Left lobe of liver (tissue), 2 donors: ENCODE measurements at places on chromosomes 6 and 20. TPM values are rescaled to one million over a fixed set of nuclear protein-coding genes. Genes with fewer than 3 reads are reported as not detected.

Gene EMILIN3
- 0.30 TPM for total RNA-seq

Gene PAQR8
- total RNA-seq = 0.75 TPM

Gene QKI
- 45.2 TPM for total RNA-seq

Gene FERMT1
- total RNA-seq = 0.23 TPM

Gene SYNJ2
- 5.5 TPM for total RNA-seq

Gene TDRD6
- total RNA-seq = 1.1 TPM

Gene CUTA
- 104 TPM for total RNA-seq

Gene OOEP
- total RNA-seq = 0.18 TPM

Gene TTPAL
- 95.0 TPM for total RNA-seq

Gene SCGN
- 2.2 TPM for total RNA-seq

Gene SRXN1
- total RNA-seq = 15.7 TPM

Gene RNF182
- 0.05 TPM for total RNA-seq

Gene HLA-DOA
- total RNA-seq = 0.70 TPM

Gene KIAA0408
- 0.13 TPM for total RNA-seq

Gene CCN6
- not detected for total RNA-seq

Gene CST1
- not detected for total RNA-seq

Gene GSTA2
- total RNA-seq = 45.2 TPM

Gene CNBD2
- total RNA-seq = 3.3 TPM

Gene NCOA6
- 9.4 TPM for total RNA-seq

Gene FAM50B
- total RNA-seq = 7.3 TPM

Gene C6orf15
- total RNA-seq = not detected

Gene PCMTD2
- 29.3 TPM for total RNA-seq

Gene CST7
- 0.38 TPM for total RNA-seq

Gene SLC16A10
- 14.9 TPM for total RNA-seq

Gene RIN2
- 13.8 TPM for total RNA-seq

Gene EIF2S2
- total RNA-seq = 20.2 TPM

Gene CEP85L
- 3.0 TPM for total RNA-seq

Gene REM1
- total RNA-seq = not detected

Gene APOM
- 97.1 TPM for total RNA-seq

Gene CFAP61
- total RNA-seq = not detected

Gene AKIRIN2
- 16.6 TPM for total RNA-seq

Gene PSORS1C1
- total RNA-seq = not detected
